ENCODE measurements at places on chromosomes 11 and 22.

GRCh38 chr11:64223001-64223651, 2.9 kb downstream of the TRPT1 start:
- DNase-seq: peak; percentile 38

- no peak for DNase-seq
These were observed 5.2 kb downstream of the LMNTD2 start for GRCh38 chr11:555227-555779.

DNA sequence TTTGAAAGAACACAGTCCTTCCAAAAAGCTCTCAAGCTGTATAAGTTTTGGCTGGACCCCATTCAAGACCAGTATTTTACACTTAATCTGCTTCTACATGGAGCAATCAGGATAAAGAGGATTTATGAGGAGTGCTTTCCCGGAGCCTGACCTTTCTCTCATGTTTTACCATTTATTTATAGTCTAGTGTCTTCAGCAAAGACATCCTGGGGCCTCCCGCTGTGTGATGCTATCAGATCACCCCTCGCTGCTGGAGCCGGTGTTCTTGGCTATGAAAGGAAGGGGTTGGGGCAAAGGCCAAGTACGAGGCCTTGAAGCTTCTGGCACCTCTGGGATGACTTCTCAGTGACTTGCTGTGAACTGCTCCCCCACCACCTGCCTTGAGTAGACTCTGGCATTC, 189.6 kb downstream of the ADAMTS15 start:
- DNase-seq: no peak

DNA sequence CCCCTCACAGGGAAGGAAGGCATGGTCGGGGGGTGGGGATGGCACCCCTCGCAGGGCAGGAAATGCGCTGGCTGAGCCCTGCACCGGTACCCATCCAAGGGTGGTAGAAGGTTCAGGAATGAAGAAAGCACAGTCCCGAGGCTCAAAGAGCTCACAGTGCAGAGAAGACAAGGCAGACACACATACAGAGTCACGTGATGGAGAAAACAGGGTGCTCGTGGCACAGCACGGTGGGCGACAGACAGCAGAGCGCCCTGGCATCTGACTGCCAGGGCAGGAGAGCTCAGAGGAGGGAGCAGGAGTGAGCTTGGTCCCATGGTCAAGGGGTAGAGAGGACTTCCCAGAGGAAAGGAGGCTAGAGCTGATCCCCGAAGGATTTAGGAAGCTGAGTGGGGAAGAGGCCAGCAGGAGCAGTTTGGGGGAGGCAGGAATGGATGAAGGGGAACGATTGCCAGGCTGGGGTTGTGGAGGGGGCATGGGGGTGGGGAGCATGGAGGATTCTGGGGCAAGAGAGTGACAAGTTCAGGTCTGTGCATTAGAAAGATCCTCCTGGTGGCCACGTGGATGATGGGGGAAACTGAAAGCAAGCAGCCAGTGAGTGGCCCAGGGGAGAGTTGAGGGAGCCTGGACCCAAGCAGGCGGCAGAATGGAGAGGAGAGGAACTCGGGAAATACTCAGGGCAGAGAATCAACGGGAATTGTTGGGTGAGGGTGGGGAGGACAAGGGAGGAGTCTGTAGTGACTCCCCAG, 43.9 kb downstream of the PDE2A start:
- no peak for DNase-seq

DNA sequence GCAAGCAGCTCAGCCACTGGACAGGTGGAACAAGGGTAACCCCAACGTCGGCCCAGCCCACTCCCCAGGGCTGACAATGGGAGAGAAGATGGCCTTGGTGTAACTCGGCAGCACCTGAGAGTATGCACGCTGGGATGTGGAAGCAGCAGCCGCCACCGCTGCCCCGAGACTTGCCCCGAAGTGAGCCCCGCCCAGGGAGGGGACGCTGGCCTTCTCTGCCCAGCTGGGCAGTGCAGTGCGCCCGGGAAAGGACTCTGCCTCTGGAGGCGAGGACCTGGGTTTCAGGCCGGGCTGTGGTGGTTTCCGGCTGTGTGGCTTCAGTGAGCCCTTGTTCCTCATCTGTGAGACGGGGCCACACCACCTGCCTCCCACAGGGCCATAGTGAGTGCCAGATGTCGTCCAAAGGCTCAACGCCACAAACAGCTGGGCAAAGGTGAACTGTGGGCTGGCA, 8.6 kb upstream of the POLDIP3 start:
- no peak for DNase-seq

GRCh38 chr11:62428871-62429560, 10.2 kb downstream of the SCGB1A1 start:
- no peak for DNase-seq

DNA sequence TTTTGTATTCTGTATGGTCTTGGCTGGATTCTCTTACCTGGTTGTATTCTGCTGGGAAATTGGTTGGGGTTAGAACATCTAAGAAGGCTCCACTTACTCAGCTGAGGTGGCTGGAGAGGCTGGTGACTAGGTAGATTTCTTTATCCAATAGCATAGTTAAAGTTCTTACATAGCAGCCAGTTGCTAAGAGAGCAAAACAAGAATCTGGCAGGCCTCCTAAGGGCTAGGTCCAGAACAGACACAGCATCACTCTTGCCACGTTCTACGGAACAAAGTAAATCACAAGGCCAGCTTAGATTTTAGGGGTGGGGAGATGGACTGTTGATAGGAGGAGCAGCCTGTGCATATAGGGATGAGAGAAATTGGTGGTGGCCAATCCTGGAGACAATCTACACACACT, 141.3 kb upstream of the CCDC90B start:
- no peak for DNase-seq

DNA sequence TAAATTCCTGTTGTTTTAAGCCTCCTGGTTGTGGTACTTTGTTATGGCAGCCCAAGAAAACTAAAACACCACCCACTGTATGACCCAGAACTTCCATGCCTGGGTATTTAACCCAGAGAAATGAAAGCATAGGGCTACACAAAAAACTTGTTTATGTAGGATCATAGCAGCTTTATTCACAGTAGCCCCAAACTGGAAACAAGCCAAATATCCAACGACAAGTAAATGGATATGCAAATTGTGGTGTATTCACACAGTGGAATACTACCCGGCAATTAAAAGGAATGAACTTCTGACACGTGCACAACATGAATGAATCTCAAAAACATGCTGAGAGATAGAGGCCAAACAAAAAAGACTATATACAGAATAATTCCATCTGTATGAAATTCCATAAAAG, 62.2 kb upstream of the NAV2 start:
- no peak for DNase-seq

- peak; percentile 72 for DNase-seq
These were observed 13.5 kb upstream of the INSC start for GRCh38 chr11:15101072-15101709.

Measured in right lobe of liver (tissue), 6 donors.